A549 (cell line): ENCODE measurements at places on chromosomes 2 and 18.

GRCh38 chr2:147789720-147790119 lies 55.1 kb upstream of the ACVR2A start:
- DNase-seq = no peak

DNA sequence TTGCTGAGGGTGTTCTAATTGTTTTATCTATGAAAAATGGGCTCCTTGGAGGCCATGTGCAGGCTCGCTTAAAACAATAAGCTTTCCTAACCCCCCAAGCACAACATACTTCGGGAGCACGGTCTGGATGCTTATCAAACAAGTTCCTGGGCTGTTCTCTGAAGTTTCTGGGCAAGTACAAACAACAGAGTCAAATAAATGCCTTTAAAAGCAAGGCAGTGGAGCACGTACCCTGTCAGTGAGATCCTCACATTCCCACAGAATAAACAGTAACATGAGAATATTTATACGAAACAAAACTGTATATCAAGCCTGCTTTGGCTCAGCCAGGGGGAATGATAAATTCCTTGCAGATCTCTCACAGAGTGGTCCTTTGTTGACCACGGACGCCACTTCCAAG lies 44.8 kb downstream of the FTCDNL1 start:
- no peak for DNase-seq

DNA sequence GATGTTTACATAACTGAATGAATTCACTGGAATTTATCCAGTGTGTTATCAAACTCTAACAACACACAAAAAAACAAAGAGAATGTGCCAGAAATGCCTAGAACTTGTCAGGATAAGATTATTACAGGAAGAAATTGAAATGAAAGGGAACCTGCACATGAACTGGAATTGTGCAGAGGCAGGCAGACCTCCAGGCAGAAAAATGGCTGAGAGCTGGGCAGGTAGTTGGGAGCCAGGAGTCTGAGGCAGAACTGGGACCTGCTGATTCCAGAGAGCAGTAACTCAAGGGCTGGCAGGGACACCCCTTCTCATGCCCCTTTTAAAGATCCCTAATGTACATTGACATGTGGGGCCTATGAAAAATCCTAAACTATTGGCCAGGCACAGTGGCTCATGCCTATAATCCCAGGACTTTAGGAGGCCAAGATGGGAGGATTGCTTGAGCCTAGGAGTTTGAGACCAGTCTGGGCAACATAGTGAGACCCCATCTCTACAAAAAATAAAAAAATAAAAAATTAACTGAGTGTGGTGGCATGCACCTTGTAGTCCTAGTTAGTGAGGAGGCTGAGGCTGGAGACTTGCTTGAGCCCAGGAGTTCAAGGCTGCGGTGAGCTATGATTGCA lies 674 bp upstream of the SP110 start:
- no peak for DNase-seq

GRCh38 chr2:111117598-111118480 lies 2.9 kb upstream of the BCL2L11 start:
- DNase-seq = peak; percentile 35

- DNase-seq = peak; percentile 73
Observed at GRCh38 chr2:121707920-121708361, 28.7 kb downstream of the NIFK start.

DNA sequence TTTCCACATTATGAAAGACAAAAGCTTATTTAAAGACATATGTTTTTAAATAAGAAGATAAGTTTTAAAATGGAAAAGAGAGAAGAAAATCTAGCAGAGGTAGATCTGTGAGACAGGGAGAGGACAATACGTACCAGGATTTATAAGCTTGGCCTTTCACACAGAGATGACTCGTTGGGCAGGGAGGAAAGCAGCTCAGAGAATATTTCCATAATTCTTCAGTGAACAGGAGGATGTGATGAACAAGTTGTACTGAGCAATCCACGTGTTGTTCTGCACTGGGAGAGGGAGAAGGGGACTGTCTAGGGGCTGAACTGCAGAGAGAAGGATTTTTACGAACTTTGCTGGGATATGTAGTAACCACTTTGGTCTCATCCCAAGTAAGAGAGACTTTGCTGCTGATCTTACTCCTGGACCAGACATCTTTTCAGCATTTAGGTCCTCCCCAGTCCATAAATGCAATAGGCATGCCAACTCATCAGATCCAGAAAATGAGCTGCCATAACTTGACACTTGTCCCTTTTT lies 162.5 kb upstream of the SETBP1 start:
- DNase-seq = no peak

GRCh38 chr2:25320077-25320476 lies 21.6 kb downstream of the DNMT3A start:
- DNase-seq = no peak

- DNase-seq = peak; percentile 52
Observed at GRCh38 chr2:219571311-219572236, at the start of gene OBSL1. Gene OBSL1, minus strand, starts transcription at chr2:219571539. Its CDS starts 307 bp downstream, at chr2:219571232.

DNA sequence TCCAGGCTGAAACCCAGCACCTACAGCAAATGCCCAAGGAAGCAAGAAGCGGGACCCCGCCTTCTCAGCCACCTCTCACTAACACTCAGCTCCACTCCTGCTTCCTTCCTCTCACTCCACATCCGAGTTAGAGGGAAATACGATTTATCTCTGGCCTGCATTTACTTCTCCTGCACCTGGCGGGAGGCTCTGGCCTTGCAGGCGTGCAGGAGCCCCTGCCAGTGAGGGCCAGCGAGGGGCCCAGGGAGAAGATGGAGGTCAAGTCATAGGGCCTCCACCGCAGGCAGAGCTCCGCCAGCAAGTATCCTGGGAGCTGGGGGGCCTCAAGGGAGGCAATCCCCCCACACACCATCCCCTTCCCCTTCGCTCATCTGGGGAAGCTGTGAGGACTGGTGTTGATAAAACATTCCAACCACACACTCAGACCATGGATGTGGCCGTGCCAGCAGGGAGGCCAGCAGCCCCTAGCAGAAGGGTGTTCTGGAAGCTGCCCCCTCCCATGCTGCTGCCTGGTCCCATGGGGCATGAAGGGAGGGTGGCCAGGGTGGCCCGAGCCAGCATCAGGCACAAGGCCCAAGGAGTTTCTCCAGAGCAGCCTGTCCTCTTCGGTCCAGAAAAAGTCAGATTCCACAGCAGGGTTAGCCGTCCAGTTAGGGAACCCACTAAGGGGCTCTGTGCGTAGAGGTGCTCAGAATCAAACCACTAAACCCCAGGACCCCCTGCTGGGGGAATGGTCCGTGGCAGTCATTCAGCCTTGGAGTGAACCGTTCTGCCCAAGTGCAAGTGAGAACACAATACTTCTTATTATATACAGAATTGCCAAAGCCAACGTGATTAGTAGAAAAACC lies 91.2 kb downstream of the HDAC4 start:
- DNase-seq = no peak

- DNase-seq = peak; percentile 25
Observed at GRCh38 chr18:44651478-44651877, 29.2 kb upstream of the SETBP1 start.

DNA sequence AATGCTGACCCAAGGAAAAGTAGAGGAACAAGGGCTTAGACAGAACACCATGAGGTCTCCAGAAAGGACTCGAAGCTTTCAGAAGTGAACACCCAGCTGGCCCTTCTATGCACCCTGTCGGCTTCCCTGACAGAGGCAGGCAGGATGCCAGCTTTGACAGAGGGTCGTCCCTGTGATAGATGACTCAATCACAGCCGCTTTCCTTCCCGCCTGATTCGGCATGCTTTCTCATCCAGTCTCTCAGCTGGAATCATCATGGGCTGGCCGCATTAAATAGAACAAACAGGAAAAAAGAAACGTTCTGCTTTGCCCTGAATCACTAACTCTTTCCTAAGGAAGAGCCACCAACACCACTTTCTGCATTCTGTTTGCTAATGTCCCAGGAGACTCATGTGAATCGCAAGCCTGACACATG lies 140.3 kb upstream of the RAB12 start:
- no peak for DNase-seq
